Fibroblast of the aortic adventitia (primary cell): ENCODE measurements at places on chromosomes 16 and 17.

- DNase-seq, result no peak
Observed at GRCh38 chr16:15398618-15399316, 3.2 kb downstream of the MPV17L start.

- peak; percentile 34 for DNase-seq
Observed at GRCh38 chr16:1048442-1049112, 24.0 kb upstream of the SSTR5 start.

DNA sequence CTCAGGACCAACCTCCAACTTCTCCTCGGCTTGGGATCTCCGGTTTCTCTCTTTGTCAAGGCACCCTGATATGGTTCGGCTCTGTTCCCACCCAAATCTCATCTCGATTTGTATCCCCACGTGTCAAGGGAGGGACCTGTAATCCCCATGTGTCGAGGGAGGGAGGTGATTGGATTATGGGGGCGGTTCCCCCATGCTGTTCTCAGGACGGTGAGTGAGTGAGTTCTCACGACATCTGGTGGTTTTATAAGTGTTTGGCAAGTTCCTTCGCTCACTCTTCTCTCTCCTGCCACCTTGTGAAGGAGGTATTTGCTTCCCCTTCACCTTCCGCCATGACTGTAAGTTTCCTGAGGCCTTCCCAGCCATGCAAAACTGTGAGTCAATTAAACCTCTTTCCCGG is 117.9 kb downstream of the SEC14L1 start:
- DNase-seq, result no peak

- DNase-seq, result no peak
Observed at GRCh38 chr16:4283939-4284338, 11.1 kb upstream of the TFAP4 start.

DNA sequence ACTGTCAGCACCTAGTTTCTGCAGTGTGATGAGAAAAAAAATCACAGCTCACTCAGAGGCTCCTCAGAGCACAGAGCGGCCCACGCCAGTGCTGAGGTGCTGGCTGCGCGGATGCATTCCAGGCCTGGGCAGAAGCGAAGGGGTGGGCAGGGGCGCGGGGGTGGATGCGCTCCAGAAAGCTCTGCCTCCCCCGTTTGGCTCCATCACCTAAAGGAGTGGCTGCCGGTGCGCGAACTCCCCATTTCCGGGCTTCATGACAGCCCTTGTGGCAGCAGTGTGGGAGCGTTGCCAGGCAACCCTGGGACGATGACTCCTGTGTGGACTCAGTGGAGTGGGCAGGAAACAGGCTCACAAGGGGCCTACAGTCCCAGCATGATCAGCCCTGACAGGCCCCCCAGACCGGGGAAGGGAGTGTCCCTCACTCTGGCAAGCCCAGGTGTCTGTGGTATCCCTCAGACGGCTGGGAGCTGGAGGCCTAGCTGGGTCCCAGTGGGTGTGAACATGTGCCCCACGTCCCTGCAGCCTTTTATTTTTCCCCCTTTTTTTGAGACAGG is 32.8 kb upstream of the NUDT16L1 start:
- peak; percentile 25 for DNase-seq

- DNase-seq, result no peak
Observed at GRCh38 chr16:50731130-50731988, 10.5 kb upstream of the CYLD start.

GRCh38 chr16:4496305-4496704 is 20.1 kb downstream of the HMOX2 start:
- DNase-seq, result peak; percentile 35

DNA sequence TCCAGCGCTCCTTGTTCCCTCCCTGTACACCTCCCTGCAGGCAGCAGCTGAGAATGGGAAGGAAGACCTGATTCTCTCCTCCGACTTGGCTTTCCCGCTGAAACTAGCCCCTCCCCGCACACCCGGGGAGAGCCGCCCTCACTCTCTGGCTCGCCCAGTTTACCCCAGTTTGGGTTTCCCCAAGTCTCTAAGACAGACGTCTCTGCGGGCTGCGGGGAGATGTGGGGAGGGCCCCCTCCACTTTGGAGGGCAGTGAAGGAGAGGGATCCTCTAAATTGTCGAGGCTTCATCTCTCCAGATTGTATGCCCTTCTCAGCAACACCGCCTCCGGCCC is 797 bp downstream of the GRB7 start:
- DNase-seq, result no peak

DNA sequence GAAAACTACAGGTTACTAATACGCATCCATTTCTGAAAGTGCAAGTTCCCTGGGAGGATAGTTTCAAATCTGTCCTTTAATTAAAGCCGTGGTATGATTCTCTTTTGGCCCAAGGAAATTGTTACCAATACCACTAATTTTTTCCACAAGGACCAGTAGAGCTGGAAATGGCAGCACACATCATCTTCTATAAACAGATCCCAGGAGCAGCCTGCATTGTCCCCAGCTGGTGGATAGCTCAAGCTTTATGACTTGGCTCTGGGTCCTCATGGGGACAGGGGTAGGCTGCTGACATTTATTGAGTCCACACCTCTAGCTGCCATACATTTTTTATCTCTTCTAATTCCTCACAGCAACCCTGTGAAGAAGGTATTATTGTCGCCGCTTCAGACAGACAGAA is 35.8 kb upstream of the BHLHA9 start:
- no peak for DNase-seq

GRCh38 chr16:20614186-20615141 is 38.3 kb upstream of the ACSM2B start:
- DNase-seq, result no peak

GRCh38 chr17:61457226-61457983 is 5.2 kb downstream of the TBX4 start:
- no peak for DNase-seq

DNA sequence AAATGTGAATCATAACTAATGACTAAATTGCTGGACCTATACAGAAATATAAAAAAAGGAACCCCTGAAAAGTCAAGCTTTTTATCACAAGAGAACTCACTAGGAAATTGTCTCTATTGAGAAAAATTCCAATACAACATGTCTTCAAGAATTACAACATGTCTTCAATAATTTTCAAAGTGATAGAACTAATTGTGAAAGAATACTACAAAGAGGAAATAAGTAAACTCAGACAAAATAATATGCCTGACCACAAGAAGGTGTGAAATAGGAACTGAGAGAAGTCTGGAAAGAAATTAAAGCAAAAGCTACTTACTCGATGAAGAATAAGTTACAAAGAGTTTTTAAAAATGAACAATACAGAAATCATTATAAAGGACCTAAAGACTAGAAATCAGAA is 29.9 kb upstream of the OR1G1 start:
- DNase-seq, result no peak

- DNase-seq, result no peak
Observed at GRCh38 chr16:3804426-3805016, 76.0 kb downstream of the CREBBP start.

DNA sequence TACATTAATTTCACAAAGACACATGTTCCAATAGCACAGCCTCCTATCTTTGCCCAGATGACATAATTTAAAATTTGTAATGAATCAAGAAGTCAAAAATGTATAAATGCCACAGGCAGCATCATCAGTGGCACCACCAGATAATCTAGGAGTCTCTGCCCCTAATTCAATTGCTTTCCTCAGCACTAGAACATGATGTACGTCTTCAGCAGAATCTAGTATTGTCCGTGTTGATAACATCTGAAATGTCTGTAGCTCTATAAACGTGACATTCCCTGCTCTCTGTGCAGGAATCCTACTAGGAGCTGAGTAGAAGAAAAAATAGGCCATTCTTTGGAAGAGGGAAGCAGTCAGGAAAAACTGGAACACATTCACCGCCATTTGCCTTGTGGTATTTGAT is 21.4 kb upstream of the SLC38A8 start:
- no peak for DNase-seq

GRCh38 chr16:82646504-82646903 is 19.7 kb downstream of the CDH13 start:
- DNase-seq, result no peak

DNA sequence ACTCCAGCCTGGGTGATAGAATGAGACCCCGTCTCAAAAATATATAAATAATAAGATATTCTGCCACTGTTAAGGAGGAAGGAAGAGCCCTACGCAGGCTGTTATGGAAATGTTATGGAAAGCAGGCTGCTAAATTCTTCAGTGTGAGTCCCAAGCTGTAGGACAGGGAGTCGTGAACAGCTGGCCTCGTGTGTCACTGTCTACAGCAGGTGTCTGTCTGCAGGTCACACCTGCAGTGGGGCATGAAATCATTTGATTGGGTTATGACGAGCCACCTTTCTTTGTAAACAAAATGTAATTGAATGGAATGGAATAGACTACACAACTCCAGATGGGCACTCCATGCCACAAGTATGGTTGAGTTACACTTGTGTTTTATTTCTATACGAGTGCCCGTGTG is 15.6 kb upstream of the LITAF start:
- DNase-seq, result no peak

GRCh38 chr17:82561429-82562035 is 42.0 kb downstream of the FOXK2 start:
- no peak for DNase-seq

DNA sequence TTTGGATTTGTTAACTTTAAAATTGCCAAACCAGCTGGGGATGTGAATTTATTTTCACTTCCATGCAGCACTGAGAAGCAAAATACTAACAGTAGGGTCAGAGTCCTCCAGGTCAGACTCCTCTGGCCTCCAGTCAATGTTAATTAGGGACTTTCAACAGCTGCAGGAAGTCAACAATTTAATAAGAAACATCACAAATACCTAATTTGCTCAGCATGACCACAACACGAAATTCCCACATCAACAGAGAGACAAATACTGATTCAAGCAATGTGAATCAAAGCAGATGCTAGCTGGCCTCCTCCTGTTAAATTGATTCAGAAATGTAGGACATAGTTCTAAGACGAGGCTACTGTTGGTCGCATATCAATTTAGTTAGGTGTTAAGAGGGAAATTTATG is 111.7 kb downstream of the ABCA8 start:
- no peak for DNase-seq

- no peak for DNase-seq
Observed at GRCh38 chr17:66063686-66064085, 128.2 kb downstream of the CEP112 start.

GRCh38 chr17:62343764-62344270 is 36.5 kb upstream of the EFCAB3 start:
- no peak for DNase-seq

- DNase-seq, result no peak
Observed at GRCh38 chr16:22427556-22427955, 53.1 kb upstream of the CDR2 start.

- DNase-seq, result no peak
Observed at GRCh38 chr16:85491058-85491771, 121.9 kb upstream of the GSE1 start.

GRCh38 chr16:66996324-66996982 is 8.1 kb downstream of the CES4A start:
- DNase-seq, result peak; percentile 81

DNA sequence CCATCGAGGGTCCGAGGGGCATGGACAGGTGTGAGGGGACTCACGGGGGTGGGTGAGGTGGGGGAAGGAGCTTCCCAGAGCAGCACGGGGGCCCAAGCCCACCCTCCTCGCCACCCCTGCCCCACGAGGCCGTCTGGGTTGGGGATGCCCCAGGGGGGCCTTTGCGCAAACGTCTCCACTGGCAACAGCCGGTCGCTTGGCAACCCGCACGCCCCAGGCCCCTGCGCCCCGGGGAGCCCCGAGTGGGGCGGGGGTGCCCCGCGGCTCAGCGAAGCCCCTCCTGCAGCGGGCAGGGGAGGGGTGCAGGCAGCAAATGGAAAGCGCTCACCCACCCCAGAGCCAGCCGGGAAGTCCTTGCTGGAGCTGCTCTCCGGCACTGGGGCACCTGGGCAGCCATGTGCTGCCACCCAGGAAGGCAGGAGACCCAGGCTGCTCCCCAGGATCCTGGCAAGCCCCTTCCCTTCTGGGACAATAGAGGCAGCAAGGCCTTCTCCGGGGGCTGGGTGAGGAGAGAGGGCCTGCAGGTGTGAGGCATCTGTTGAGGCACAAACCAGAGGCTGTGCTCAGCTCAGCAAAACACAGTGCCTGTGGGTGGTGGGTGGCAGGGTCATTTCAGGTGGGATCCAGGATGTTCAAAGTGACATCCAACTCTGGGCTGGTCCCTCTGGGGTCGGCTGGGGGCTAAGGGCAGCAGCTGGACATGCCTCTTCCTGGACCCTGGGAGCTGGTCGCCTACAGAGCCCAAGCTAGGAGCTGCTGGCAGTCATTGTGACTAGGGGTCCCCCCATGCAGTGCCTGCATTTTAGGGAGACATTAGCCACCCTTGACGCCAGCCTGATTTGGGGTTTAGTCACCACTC is 80.9 kb upstream of the CBX4 start:
- DNase-seq, result no peak
